ENCODE measurements at places on chromosomes 11 and 22.

- DNase-seq = no peak
Measured at GRCh38 chr11:4991060-4991459, 3.6 kb upstream of the OR51L1 start.

GRCh38 chr11:72635309-72635915 lies 38.8 kb downstream of the PDE2A start:
- DNase-seq = no peak

GRCh38 chr11:104633226-104633625 lies 265.0 kb downstream of the CASP12 start:
- DNase-seq = no peak

GRCh38 chr11:46392421-46393230 lies 1.1 kb upstream of the CHRM4 start:
- DNase-seq = peak; percentile 78

GRCh38 chr22:22788460-22789037 lies 99.1 kb upstream of the IGLL5 start:
- no peak for DNase-seq

DNA sequence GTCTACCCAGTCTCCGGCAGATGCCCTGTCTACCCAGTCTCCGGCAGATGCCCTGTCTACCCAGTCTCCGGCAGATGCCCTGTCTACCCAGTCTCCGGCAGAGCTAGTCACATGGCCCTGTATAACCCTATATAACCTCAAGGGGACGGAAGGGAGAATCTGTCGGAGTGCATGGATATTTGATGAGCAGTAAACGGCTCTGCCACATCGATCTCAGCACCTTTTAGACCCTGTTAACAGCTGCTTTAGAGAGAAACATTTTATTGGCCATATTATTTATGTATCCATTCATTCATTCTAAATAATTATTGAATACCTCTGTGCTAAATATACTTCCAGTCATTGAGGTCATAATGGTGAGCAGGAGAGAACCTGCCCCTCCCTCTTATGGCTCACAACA lies 228.9 kb downstream of the NTM start:
- no peak for DNase-seq

DNA sequence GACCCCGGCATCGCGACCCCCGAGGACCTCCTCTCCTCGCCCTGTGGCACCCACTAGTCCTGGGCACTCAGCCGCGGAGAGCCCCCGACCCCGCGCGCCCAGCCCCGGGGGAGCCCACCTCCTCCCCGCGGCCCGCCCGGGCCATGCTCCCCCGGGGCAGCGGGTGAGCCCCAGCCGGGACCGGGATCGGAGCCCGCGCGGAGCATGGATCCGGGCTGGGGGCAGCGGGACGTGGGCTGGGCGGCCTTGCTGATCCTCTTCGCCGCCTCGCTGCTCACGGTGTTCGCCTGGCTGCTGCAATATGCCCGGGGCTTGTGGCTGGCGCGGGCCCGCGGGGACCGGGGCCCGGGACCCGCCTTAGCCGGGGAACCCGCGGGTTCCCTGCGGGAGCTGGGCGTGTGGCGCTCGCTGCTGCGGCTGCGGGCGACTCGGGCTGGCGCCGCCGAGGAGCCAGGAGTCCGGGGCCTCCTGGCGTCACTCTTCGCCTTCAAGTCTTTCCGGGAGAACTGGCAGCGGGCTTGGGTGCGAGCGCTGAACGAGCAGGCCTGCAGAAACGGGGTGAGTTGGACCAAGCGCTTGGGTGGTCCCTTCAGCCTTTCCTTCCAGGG lies 498 bp downstream of the C2CD2L start:
- DNase-seq = no peak

DNA sequence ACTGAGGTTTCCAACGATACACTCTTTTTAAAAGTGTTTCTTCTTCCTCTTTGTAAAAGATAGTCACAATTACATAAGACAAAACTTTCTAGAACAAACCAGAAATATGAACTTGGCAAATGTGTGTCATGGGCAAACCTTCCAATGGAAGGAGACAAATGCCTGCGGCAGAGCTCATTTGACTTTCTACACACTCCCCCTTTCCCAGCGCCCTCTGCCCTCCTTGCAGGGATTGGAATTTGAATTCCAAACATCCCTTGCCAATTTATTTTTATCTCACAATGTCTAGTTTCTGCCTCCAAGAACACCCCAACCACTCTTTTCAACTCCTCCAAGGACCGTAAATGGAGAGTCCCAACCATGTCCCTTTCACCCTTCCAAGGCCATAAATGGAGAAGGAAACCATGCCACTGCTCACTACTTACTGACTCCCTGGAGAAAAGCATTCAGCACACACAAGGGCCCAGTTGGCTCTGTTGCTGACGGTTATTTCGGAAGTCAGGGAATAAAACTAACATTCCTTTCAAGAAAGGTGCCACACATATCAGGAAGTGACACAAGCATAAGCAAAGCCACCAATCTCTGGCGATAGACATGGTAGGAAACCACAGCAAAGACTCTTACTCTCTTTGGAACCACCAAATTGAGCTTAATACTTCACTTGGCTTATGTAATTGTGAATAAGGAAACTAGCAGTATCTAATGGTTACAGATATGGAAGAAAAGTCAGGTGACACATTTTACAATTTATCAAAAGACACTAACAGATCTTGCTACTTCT lies 15.0 kb upstream of the ESAM start:
- DNase-seq = no peak

GRCh38 chr11:108592591-108593213 lies 866 bp downstream of the EXPH5 start:
- peak; percentile 55 for DNase-seq

DNA sequence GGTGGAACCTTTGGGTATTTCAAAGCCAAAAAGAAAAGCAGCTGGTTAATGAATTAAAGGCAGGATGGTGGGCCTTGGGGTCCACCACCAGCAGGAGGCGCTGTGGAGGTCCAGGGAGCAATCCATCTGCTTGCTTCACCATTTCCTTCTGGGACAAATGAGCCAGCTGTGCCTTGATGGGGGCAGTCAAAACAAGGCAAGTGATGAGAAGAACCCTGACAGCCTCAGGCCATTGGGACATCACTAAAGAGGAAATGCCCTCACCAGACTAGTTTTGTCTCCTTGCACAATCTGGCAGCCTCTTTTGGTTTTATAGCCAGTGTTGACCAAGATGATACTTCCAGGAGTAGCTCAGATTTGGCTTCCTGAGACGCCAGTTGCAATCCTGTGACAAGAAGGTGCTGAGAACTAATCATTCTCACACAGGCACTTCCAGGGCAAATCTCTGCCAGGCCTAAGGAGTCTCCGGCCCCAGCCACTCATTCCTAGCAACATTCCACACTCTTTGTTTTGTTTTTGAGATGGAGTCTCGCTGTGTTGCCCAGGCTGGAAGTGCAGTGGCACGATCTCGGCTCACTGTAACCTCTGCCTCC lies 38.2 kb upstream of the WEE1 start:
- peak; percentile 86 for DNase-seq

- DNase-seq = peak; percentile 27
Measured at GRCh38 chr22:40178417-40179409, 988 bp downstream of the TNRC6B start.

GRCh38 chr22:45397806-45398205 lies 15.6 kb downstream of the SMC1B start:
- no peak for DNase-seq

DNA sequence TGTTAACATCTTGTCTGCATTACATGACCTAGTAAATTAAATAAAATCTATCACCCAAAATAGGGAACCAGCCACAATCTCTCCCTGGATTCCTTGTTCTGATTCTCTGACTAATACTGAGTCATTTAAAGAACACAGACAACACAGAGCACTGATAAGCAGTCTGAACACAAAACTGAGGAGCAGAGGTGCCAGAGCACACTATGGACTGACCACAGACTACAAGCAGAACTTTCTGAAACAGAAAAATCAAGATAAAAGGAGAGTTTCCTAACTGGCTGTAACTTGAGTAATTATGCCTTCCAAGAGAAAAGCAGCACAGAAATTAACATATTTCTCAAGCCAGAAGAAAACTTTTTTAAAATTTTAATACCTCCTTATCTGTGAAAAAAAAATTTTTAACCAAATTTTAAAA lies 128.8 kb downstream of the SGSM3 start:
- DNase-seq = no peak

- peak; percentile 39 for DNase-seq
Measured at GRCh38 chr22:28051787-28052356, 132.8 kb upstream of the PITPNB start.

GRCh38 chr22:39388261-39389011 lies 11.1 kb upstream of the TAB1 start:
- DNase-seq = peak; percentile 59

- peak; percentile 83 for DNase-seq
Measured at GRCh38 chr22:24427500-24428164, at the start of gene ADORA2A. ADORA2A (plus strand) TSS chr22:24427599; CDS start chr22:24433405, 5,806 bp downstream.

DNA sequence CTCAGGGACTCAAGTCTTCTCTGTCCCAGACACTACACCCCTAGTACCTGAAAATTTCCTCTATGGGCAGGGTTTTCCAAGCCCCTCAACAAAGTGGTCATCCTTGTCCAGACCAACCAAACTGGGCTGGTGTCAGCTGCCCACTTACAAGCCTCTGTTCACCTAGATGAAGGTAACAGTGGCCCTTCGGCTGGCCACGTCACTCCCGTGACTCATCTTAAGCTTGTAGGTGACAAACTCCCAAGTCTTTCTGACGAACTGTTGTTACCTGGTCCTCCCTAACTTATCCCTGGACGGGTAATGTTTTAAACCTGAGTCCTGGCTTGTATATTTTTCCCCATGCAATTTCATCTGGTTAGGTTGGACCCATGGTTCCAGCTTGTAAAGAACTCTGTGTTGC lies 4.7 kb downstream of the CXCR5 start:
- no peak for DNase-seq

GRCh38 chr11:121374286-121374985 lies 77.7 kb upstream of the SORL1 start:
- DNase-seq = no peak

GRCh38 chr11:113363996-113364641 lies 23.5 kb upstream of the ANKK1 start:
- no peak for DNase-seq

GRCh38 chr11:103488031-103488461 lies 378.8 kb downstream of the DYNC2H1 start:
- DNase-seq = no peak

GRCh38 chr11:66523611-66524010 lies 13.2 kb downstream of the BBS1 start:
- no peak for DNase-seq

DNA sequence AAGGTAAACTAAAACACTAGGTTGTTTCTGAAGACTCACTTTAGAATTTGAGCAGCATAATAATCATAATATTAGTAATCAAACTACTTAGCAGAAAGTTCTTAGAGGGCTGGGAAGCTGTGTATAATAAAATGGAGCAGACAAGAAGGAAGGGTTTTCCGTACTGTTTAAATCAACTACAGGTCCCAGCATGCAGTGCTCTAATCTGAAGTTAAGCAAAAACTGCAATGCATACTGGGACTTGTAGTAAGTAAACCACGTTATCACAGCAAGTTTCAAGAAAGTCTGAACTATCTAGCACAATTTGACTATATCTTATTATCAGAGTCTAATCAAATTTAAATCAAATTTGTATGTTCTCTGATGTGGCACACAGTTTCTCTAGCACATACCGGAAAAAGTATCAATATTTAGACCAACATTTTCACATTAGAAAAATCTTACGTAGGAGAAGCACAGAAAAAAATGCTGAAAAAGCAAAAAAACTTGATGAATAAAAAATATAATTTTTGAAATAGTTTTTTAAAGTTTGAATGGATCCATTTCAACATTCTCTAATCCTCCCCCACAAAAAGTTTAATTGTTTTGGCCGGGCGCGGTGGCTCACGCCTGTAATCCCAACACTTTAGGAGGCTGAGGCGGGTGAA lies 8.2 kb downstream of the PHF21A start:
- DNase-seq = no peak

DNA sequence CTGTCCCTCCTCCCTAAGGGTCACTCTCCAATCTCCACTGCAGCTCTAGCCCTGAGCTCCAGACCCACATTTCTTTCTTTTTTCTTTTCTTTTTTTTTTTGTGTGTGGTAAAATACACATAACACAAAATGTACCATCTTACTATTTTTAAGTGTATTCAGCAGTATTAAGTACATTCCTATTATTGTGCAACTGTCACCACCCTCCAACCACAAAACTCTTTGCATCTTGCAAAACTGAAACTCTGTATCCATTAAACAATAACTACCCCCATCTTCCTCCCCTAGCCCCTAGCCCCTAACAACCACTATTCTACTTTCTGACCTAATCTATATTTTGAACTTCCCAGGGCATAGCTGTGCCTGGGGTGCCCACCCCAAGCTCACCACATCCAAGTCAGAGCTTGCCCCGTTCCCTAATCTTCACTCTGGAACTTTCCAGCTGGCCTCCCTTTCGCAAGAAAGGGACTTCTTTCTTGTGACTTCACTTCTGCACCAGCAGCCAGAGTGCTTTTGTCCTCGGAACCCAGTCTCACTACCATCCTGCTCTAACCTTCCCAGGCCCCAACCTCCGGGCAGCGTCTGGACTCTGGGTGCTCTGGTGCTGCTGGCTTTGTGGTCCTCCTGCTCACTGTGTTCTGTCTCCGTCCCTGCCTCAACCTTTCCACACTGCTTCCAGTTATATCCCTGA lies 30.7 kb downstream of the PARVG start:
- DNase-seq = no peak

DNA sequence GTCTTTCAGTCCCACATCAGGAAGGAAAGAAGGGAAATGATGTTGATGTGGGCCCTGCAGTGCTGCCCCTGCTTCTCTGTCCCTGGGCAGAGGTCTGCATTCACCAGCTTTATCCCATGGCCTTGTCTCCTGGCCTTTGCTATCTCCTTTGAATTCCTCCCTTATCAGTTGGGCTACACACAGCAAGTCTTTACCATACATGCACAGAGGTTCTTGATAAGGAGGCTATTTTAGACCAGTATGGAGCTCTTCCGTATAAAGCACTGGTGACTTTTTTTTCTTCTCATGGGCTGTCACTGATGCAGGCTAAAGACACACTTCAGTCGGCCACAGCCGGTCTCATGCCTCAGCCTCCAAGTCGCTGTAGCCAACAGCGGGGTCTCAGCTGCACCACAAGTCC lies 20.2 kb downstream of the MYO18B start:
- DNase-seq = no peak

- DNase-seq = no peak
Measured at GRCh38 chr11:69276165-69276564, 17.8 kb upstream of the MYEOV start.

- DNase-seq = no peak
Measured at GRCh38 chr11:11268706-11269105, 84.3 kb downstream of the CSNK2A3 start.

GRCh38 chr22:28568099-28568498 lies 111.5 kb downstream of the TTC28 start:
- DNase-seq = no peak

GRCh38 chr11:22465620-22466019 lies 127.4 kb downstream of the SLC17A6 start:
- DNase-seq = no peak

DNA sequence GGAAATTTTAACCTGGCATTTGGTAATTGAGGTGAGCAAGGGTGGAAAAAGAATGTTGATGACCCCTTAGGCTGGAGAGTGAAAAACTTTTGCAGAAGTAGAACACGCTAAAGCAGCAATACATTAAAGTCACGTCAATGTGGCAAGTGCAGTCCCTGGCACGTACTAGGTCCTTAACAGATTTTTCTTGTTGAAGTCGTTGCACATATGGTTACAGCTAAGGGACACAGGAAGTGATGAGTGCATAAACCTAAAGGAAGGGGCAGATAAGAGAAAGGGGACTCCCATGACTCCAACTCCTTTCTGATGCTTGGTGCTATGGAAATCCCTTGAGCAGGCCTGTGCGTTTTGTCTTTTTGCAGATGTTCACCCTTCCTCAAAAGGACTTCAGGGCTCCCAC lies 1.2 kb downstream of the ACCS start:
- DNase-seq = no peak

Data from stimulated activated CD4-positive, alpha-beta T cell treated with anti-CD3 and anti-CD28 coated beads, Interleukin-4, amount 100 ng/mL, for 1 hour (primary cell).